Panc1 (cell line): ENCODE measurements at places on chromosomes 11 and 22. TPM values are rescaled to one million over a fixed set of nuclear protein-coding genes. Genes with fewer than 3 reads are reported as not detected.

Gene KDM4E
- not detected for total RNA-seq

Gene LMF2
- 54.2 TPM for total RNA-seq

Gene ACTN3
- total RNA-seq = 0.13 TPM

Gene LINC01488
- total RNA-seq = not detected

Gene WNT11
- total RNA-seq = 1.1 TPM

Gene GLYATL1
- not detected for total RNA-seq

Gene IFTAP
- 18.2 TPM for total RNA-seq

Gene OR5B21
- not detected for total RNA-seq

Gene MPPED2
- not detected for total RNA-seq

Gene SERHL2
- 1.6 TPM for total RNA-seq

Gene RTN4R
- 16.3 TPM for total RNA-seq

Gene FAM111A
- 37.9 TPM for total RNA-seq

Gene OR4D9
- total RNA-seq = not detected

Gene MRGPRF
- 0.36 TPM for total RNA-seq

Gene RBMXL2
- total RNA-seq = 0.10 TPM

Gene CRYBB3
- total RNA-seq = 0.67 TPM

Gene CELSR1
- 30.7 TPM for total RNA-seq

Gene CCDC188
- not detected for total RNA-seq

Gene SLC22A6
- not detected for total RNA-seq

Gene STK33
- total RNA-seq = 3.9 TPM

Gene SSTR3
- total RNA-seq = 0.08 TPM

Gene MPZL2
- total RNA-seq = 1.8 TPM

Gene BCO2
- total RNA-seq = 2.5 TPM

Gene MMP11
- total RNA-seq = 3.0 TPM

Gene GRK3
- 12.0 TPM for total RNA-seq

Gene MRGPRX3
- not detected for total RNA-seq

Gene TRPM5
- total RNA-seq = 0.08 TPM

Gene CTSD
- 1,813 TPM for total RNA-seq

Gene ASCL2
- total RNA-seq = not detected

Gene MS4A12
- total RNA-seq = not detected

Gene TTC36
- 1.2 TPM for total RNA-seq

Gene LMO1
- total RNA-seq = not detected

Gene GLYAT
- not detected for total RNA-seq

Gene DEFB131B
- not detected for total RNA-seq

Gene MAP4K2
- 46.4 TPM for total RNA-seq

Gene KCNJ11
- total RNA-seq = 0.67 TPM

Gene PLAAT5
- not detected for total RNA-seq

Gene GLYATL2
- not detected for total RNA-seq

Gene OTOG
- not detected for total RNA-seq

Gene SLC22A12
- total RNA-seq = not detected

Gene F2
- 0.64 TPM for total RNA-seq

Gene FGF4
- not detected for total RNA-seq

Gene NXPE2
- total RNA-seq = not detected

Gene ACP2
- total RNA-seq = 28.4 TPM
